ENCODE measurements at places on chromosomes 6 and 20.

- DNase-seq, result peak; percentile 80
Measured at GRCh38 chr20:62971950-62972844, 19.7 kb downstream of the SLC17A9 start.

DNA sequence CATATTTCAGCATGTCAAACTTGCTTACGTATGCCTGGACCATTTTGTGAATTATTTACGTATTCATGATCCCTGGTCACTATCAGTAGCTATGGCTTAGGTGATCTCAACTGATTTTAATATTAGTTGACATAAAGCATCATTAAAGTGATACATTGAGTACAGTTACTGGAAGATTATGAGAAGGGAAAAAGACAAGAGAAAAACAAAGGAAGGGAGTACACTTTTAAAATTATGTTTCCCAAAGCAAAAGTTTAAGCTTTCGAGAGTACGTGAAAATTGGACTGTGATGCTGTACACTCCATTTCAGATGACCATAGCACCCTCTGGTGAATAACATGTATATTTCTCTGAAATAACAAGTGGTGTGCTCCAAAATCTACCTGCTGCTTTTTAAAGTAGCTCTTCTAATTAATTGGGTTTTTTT is 215.0 kb upstream of the HSF2 start:
- no peak for DNase-seq

- DNase-seq, result no peak
Measured at GRCh38 chr20:48728042-48728825, 99.6 kb downstream of the PREX1 start.

GRCh38 chr20:50608750-50609104 is 82.6 kb downstream of the RIPOR3 start:
- DNase-seq, result no peak

- DNase-seq, result no peak
Measured at GRCh38 chr6:137039010-137039409, 5.8 kb downstream of the IL20RA start.

GRCh38 chr6:9083108-9083507 is 647.8 kb upstream of the SLC35B3 start:
- DNase-seq, result no peak

- no peak for DNase-seq
Measured at GRCh38 chr6:36633915-36634314, 39.8 kb downstream of the SRSF3 start.

GRCh38 chr6:33112148-33112547 is 36.4 kb downstream of the HLA-DPB1 start:
- DNase-seq, result no peak

DNA sequence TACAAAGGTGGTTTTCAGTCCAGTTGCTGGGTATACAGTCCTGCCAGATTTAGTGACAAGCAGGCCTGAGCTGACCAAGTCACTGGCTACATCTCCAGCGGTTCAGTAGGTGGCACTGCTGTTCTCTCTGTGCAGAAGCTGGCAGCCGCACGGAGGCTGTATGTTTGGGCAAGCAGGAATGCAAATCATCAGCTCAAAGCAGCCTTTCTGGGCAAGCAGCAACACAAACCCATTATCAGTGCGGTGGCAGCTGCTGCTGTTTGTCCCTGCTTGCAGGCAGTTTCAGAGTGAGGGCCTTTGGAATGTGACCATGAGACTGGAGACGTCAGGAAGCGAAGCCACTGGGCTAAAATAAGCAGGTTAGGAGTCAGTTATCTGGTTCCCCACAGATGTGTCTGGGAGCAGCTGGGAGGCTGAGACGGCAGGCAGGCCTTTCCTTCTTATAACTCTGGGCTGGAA is 72.5 kb downstream of the TXLNB start:
- DNase-seq, result peak; percentile 51

GRCh38 chr20:37638527-37638926 is 55.3 kb upstream of the CTNNBL1 start:
- DNase-seq, result no peak

- no peak for DNase-seq
Measured at GRCh38 chr20:17584689-17585088, 14.8 kb downstream of the DSTN start.

DNA sequence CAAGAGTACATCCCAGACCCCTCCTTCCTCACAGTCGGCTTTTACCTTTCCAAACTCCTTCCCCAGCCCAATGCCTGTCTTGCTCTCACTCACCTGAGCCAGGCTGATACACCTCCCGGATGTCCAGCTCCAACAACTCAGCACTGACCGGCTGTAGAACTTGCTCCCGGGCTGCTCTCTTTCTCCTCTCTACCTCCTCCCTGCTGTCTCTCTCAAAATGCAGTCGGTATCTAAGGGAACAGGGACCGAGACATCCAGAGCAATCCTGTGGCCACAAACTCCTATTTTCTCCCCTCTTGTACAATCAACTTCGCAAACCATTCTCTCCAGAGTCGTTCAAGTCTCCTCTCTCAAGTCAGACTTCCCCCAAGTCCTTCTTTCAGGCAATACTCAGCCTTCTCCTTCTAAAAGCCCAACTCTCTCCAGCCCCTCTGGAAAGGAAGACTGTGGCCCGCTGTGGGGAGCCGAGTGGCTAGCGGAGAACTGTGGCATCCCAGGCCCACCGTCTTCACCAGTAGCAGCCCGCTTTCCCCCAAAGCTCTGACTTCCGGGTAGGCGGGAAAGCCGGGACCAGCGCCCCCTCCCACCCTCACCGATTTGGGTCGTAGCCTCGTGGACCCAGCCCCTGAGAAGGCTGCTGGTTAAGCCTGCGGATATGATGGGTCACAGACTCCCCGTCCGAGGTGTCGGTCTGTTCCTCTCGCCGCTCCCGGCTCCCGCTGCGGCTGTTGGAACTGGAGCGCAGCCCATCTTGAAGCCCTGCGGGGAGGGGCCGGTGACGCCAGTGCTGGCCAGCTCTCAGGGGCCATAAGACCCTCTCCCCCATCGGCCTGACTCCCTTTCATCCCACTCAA is 1.1 kb downstream of the GNL1 start:
- no peak for DNase-seq

DNA sequence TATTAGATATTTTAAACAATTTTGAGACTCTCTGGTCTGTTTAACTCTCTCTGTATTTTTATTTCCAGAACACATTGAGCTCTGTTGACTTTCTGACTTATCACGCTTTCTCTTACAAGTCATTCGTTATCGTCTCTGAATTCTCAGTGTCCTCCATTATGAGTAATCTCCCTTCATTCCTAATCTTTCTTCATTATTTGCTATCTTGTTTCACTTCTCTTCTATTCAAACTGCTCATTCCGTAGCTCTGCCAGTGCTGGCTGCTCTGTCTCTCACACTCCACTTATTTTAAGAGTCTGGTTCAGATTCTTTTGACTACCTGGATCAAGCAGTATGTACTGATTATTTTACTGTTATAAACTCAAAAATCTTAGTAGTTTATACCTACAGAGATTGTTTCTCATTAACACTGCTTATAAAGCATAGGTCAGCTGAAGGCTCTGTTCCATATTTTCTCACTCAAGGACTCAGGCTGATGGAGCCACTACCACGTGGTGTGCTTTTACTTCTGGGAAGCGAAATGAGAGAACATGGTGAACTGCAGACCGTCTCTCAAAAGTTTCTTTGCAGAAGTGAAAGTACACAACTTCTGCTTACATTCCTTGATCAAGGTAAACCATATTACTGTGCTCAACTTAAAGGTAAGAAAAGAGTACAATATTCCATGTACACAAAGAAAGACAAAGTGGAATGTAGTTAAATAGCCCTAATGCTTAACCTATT is 485.2 kb downstream of the GRIK2 start:
- no peak for DNase-seq

GRCh38 chr20:22974354-22974753 is 60.8 kb upstream of the SSTR4 start:
- DNase-seq, result no peak

- no peak for DNase-seq
Measured at GRCh38 chr6:148716811-148717210, 30.0 kb upstream of the UST start.

DNA sequence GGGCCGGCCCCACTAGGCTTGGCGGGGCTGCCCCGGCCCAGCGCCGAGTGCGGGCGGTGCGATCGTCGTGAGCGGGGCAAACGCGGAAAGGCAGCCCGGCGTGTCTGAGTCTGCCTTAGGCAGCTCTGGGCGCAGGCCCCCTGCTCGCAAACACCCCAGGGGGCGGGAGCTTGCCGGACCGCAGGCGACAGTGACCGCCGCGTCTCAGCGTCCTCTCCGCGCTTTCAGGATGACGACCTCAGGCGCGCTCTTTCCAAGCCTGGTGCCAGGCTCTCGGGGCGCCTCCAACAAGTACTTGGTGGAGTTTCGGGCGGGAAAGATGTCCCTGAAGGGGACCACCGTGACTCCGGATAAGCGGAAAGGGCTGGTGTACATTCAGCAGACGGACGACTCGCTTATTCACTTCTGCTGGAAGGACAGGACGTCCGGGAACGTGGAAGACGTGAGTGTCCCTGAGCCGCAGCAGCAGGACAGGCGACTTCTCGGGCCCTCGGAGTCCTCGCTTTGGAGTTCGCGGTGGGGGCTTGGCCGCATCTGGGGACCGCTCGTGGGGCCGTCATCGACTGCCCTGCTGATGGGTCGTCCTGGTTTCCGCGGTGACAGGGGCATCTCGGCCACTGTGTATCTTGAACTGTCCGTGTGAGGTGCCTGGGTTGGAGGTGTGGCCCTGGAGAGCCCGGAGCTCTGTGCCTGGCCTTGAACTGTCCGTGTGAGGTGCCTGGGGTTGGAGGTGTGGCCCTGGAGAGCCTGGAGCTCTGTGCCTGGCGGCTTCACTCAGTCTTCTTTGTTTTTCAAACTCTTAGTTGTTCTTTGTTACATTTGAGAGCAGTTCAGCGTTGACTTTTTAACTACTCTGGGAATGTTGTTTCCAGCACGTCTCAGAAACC is 786 bp downstream of the ADRM1 start:
- peak; percentile 18 for DNase-seq

GRCh38 chr6:80106418-80107235 is at the start of gene BCKDHB:
BCKDHB (plus strand) TSS chr6:80106671; CDS start chr6:80106694, 23 bp downstream.
- peak; percentile 90 for DNase-seq

DNA sequence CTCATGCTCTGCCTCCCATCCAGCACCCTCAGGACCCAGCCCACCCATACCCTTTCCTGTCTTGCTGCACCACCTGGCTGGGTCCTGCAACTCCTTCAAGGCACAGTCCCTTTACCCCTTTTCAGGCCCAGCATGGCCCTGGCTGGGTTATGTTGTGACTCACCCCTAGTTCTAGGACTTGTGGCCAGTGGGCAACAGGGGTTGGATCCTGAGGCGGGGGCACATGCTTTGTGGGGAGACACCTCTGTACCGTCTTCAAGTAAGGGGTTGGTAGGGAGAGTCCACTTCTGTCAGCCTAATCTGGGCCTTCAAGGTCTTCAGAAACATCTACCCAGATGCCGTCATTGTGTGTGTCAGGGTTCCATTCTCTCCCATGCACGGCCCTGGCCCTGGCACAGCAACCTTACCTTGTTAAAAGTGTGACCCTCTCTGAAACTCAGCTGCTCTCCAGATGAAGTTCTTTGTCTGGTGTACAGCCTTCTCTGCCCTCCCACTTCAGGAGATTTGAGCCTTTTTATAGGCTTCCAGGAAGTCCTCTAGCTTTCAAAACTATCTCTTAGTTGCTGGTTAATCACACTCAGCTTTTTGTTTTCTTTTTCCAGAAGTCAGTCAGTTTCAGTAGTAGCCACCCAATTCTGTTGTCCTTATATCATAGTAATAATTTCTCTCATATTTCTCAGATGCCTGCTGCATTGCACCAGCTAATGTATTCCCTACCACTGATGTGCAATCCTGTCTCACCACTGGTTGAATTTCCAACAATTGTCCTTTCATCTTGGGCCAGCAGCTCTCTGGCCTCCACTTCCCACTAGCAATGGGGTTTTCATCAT is 107.3 kb downstream of the NRN1 start:
- DNase-seq, result no peak

DNA sequence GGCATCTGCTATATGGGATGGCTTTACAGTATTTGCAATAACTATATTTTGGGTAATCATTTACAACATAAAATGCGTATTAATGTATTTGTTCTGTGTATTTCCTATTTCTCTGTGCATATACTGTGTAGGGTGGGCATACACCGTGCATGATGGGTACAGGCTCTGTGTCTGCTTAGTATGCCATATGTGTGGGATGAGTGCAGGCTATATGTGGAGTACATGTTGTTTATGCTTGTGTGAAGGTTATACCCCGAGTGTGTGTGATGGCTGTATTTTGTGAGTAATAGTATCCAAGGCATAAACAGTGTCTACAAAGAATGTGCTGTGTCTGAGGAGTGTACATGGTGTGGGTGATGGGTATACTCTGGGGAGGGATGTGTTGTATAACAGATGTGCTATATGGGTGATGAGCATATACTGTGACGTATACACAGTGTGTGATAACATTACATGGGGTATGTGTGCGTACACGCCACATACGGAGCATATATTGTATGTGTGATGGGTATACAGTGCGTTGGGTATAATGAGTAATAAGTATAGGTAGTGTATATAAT is 52.7 kb downstream of the CPXM1 start:
- no peak for DNase-seq

- DNase-seq, result no peak
Measured at GRCh38 chr6:137497721-137498463, 3.7 kb upstream of the OLIG3 start.

GRCh38 chr20:34254979-34255378 is 13.8 kb downstream of the ASIP start:
- no peak for DNase-seq

DNA sequence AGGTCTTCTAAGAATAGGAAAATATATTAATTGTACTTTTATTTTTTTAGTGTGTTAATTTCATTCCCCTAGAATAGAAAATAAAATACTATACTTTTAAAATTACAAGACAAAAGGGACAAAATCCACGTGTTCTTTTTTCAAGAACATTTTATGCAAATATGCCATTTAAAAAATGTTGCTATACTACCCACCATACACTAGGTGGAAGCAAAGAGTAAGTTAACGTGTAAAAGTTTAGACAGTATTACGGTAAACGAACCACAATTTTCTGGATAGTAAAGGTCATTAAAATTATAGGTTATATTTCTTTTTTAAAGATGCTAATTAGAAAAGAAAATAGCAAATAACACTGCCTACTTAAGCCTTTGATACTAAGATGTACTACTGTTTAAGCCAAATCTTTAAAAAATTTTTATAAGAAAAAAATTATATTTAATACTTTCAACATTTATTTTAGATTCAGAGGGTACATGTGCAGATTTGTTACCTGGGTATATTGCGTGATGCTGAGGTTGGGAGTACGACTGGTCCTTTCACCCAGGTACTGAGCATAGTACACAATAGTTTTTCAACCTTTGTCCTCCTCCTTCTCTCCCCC is 287.6 kb downstream of the PHF3 start:
- DNase-seq, result no peak

GRCh38 chr6:164037171-164037870 is 622.8 kb downstream of the QKI start:
- no peak for DNase-seq

- DNase-seq, result no peak
Measured at GRCh38 chr6:136886091-136886490, 36.0 kb upstream of the SLC35D3 start.

GRCh38 chr6:44960898-44961297 is 367.2 kb upstream of the RUNX2 start:
- DNase-seq, result no peak

GRCh38 chr6:67210450-67210849 is 1424.6 kb upstream of the ADGRB3 start:
- no peak for DNase-seq
